ENCODE measurements at places on chromosomes 4 and X.

DNA sequence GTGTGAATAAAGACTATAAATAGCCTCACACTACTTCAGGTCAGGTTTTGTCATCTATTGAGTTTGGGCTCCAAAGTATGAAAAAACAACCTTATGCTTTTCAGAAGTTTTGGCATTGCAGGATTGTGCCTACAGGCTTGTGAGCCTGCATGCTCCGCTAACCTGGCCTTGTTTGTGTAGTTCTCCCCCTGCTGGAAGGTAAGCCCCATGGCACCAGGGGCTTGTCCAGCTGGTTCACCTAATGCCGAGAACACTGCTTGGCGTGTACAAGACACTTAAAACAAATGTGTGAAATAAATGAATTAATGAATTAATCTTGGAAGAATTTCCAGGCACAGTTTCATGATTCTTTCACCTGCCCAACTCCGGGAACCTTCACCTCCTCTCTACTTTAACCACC lies 1.8 kb upstream of the HSD17B10 start:
- no peak for DNase-seq

DNA sequence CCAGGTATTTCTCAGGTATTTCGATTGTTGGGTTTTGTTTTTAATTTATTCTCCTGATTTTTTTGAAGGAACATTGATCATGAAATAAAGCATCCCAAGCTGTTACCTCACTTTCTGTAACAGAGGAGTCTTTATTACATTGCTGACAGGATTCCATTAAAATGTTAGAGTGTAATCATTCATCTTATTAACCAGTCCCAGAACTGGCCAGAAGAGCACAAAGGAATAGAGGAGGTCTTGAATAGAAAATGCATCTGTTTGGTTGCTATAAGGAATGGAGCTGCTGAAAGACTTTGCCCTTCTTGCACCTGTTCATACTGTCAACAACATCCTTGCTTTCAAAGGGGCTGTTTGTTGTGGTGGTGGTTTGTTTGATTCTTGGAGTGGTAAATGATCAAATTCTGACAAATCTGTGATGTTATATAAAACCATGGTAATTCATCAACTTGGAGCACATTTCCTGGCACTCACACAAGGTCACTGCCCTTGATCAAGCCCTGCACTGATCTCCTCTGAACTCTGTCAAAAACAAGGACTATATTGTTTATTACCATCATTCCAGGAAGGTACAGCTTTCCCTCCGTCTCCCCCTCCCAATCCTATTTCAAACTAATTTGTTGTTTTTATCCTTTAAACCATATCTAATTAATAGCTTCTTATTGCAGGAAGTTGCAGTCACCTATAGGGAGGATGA lies 215.8 kb downstream of the PCDH19 start:
- DNase-seq: no peak

- DNase-seq: no peak
These were observed 78.9 kb downstream of the AASDH start for GRCh38 chr4:56308384-56308783.

GRCh38 chr4:75251547-75251946 lies 262.7 kb downstream of the RCHY1 start:
- no peak for DNase-seq

GRCh38 chr4:81217779-81218178 lies 2.8 kb upstream of the PRKG2 start:
- no peak for DNase-seq

- no peak for DNase-seq
These were observed 323.1 kb downstream of the MAPK10 start for GRCh38 chr4:86036736-86037135.

Data from vagina (tissue), 2 donors.